T-cell (primary cell): ENCODE measurements at places on chromosomes 4 and X.
A peak's percentile ranks its signal among the peaks of the same experiment; 100 is the strongest.

- H3K27me3 ChIP-seq = no peaks in the 10 kb centered on the region
- H3K4me1 ChIP-seq = no peaks in the 10 kb centered on the region
- no peak for DNase-seq
- no peaks in the 10 kb centered on the region for H3K36me3 ChIP-seq
Measured at GRCh38 chrX:129705377-129705925, 33.3 kb upstream of the XPNPEP2 start.

GRCh38 chr4:119227690-119228089 lies 15.2 kb downstream of the USP53 start:
- no peaks in the 10 kb centered on the region for H3K36me3 ChIP-seq
- H3K4me1 ChIP-seq = no peaks in the 10 kb centered on the region
- no peaks in the 10 kb centered on the region for H3K27me3 ChIP-seq
- DNase-seq = no peak
- no peak overlapping the region for H3K27ac ChIP-seq

GRCh38 chr4:74659576-74660411 lies 134.5 kb downstream of the BTC start:
- DNase-seq = no peak
- no peak overlapping the region for H3K4me3 ChIP-seq
- H3K27me3 ChIP-seq = no peaks in the 10 kb centered on the region
- no peak overlapping the region for H3K27ac ChIP-seq

- H3K4me3 ChIP-seq = no peak overlapping the region
- H3K36me3 ChIP-seq = no peaks in the 10 kb centered on the region
- H3K27me3 ChIP-seq = no peaks in the 10 kb centered on the region
- no peak for DNase-seq
- no peaks in the 10 kb centered on the region for H3K4me1 ChIP-seq
- no peak overlapping the region for H3K27ac ChIP-seq
Measured at GRCh38 chr4:157886645-157887044, 286.2 kb downstream of the GASK1B start.

DNA sequence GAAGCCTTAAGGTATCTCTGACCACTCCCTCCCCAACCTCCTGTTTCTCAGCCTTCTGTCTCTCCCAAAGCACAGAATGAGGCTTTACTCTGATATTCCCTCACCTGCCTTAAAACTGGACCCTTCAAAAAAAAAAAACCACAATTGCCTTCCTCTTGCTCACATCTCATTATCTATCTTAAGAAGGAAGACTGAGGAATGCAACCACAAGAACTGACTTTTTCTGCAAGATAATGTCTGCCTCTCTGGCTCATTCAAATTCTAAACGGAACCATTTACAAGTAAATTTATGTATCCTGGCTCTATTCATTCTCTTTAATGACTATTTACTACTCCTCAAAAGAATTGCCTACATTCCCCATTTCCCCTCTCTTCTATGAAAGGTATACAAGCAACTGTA lies 545.5 kb upstream of the HTR2C start:
- no peak overlapping the region for H3K4me3 ChIP-seq
- no peaks in the 10 kb centered on the region for H3K36me3 ChIP-seq
- H3K27ac ChIP-seq = no peak overlapping the region
- no peak for DNase-seq

DNA sequence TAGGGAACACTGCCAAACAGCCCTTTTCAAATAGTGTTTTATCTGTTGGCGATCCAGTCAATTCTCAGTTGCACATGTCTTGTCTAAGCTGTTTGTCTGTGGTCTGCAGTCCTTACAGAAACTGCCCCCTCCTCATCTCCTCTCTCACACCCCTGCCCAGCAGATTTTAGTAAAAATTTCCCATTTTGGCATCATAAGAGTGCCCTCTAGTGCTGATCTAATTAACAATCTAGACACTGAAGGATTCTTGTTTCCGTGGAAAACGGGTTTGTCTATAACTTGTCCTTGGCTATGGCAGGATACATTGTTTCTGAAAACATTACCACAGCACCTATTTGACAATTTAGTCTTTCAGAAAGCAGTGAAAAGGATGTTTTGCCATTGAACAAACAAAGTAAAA lies 227.2 kb upstream of the MBNL3 start:
- DNase-seq = no peak
- H3K36me3 ChIP-seq = no peaks in the 10 kb centered on the region
- H3K27me3 ChIP-seq = no peaks in the 10 kb centered on the region
- no peak overlapping the region for H3K27ac ChIP-seq
- no peak overlapping the region for H3K4me3 ChIP-seq

DNA sequence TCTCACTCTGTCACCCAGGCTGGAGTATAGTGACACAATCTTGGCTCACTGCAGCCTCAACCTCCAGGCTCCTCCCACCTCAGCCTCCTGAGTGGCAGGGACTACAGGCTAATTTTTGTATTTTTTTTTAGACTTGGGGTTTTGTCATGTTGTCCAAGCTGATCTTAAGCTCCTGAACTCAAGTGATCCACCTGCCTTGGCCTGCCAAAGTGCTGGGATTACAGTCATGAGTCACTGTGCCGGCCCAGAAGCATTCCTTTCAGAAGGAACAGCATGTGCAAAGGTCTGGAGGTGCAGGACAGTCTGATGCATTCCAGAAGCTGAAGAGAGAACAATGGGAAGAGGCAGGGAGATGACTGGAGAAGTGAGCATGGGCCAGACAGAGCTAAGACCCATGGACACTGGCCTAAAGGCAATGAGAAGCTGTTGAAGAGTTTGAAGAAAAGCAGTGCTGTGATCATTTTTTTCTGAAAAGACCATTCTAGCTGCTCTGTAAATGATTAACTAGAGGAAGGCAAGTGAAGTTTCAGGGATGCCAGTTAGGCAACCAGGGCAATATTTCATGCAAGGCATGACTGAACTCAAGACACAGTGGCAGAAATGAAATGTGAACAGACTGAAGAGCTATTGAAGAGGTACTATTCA lies 43.2 kb downstream of the MANBA start:
- H3K36me3 ChIP-seq = no peaks in the 10 kb centered on the region
- no peaks in the 10 kb centered on the region for H3K4me1 ChIP-seq
- H3K4me3 ChIP-seq = no peak overlapping the region
- no peaks in the 10 kb centered on the region for H3K27me3 ChIP-seq
- no peak overlapping the region for H3K27ac ChIP-seq

- no peak for DNase-seq
- H3K4me1 ChIP-seq = no peaks in the 10 kb centered on the region
- no peak overlapping the region for H3K27ac ChIP-seq
- no peaks in the 10 kb centered on the region for H3K27me3 ChIP-seq
- H3K4me3 ChIP-seq = no peak overlapping the region
- H3K36me3 ChIP-seq = no peaks in the 10 kb centered on the region
Measured at GRCh38 chr4:124641715-124642381, 70.7 kb downstream of the ANKRD50 start.

DNA sequence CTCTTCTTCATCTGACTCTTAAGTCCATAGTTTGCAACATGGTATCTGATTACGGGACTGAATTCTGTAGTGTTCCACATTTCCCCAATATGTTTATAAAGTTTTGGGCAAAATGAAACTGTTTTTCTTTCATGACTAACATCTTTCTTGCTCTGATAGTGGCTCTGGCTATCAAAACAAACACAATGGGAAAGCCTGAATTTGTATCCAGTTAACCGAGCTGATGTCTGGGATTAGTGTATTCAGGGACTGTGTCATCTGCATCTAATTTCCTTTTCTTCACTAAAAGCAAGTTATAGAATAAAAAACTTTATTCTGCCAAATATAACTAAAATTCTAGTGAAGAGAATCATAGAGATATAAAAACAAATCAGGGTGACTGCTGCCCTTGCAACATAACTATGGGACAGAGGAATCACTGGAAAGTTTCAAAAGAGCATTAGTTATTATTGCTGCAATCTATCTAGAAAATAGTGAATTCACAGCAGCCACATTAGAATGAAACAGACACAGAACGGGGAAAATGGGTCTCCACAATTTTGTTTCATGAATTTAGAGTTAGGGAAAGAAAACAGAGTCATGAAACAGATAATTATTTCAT lies 61.3 kb downstream of the ANTXR2 start:
- H3K27me3 ChIP-seq = no peaks in the 10 kb centered on the region
- H3K4me3 ChIP-seq = no peak overlapping the region
- no peak for DNase-seq
- H3K36me3 ChIP-seq = no peaks in the 10 kb centered on the region

DNA sequence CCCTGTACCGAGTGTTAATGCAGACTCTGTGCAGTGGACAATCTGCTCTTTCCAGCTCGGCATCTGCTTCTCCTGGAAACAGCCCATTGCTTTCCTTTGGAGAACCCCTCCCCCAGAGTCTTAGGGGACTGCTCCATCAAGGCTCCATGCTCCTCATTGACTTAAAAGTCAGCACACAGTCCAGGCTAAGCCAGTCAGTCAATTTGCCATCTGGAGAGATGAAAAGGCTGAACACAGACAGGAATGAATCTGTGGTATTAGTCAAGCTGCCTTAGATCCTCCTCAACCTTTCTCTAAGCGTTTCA lies 20.3 kb downstream of the ATP8A1 start:
- H3K4me3 ChIP-seq = no peak overlapping the region
- no peak overlapping the region for H3K27ac ChIP-seq
- no peaks in the 10 kb centered on the region for H3K36me3 ChIP-seq
- DNase-seq = no peak
- peaks cover 32% of the 10 kb centered on the region for H3K4me1 ChIP-seq

- H3K36me3 ChIP-seq = no peaks in the 10 kb centered on the region
- H3K27me3 ChIP-seq = no peaks in the 10 kb centered on the region
- no peak overlapping the region for H3K4me3 ChIP-seq
- peak; percentile 15 for DNase-seq
Measured at GRCh38 chrX:20530406-20530921, 263.8 kb upstream of the RPS6KA3 start.

GRCh38 chr4:115515366-115515765 lies 401.9 kb upstream of the NDST4 start:
- H3K27me3 ChIP-seq = no peaks in the 10 kb centered on the region
- H3K36me3 ChIP-seq = no peaks in the 10 kb centered on the region
- H3K4me3 ChIP-seq = no peak overlapping the region
- no peak overlapping the region for H3K27ac ChIP-seq

DNA sequence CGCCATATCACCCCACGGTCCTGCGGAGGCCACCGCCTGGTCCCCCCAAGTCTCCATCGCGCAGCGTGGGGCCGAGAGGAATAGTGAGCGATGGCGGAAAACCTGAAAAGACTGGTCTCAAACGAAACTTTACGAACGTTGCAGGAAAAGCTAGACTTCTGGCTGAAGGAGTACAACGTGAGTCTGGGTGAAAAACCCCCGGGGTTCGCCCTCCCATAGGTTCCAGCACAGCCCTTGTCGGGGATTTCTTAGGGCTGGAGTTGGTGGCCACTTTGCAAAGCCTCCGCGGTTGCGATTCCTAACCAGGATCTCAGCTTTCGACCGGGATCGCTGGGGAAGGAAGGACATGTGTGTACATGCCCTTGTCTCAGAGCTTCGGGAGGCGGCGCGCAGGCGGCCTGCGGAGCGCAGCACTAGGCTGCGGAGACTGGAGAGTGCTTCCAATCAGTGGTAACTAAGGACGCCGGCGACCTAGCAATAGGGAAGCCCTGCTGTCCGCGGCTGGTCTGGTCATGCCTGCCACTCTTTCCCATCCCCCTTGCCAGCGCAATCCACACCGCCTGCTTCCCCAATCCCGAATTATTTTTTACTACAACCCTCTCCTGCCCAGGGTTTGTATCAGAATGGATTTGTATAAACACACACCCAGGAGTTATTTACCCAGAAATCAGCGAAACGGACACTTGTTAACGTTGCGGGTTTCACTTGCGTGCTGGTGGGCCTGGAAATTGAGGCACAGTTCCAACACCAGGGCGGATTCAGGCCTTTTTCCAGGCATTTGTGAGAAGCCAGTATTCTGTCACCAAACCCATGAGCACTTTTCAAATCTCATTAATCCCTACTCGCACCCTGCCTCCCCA lies 741 bp downstream of the SPATA18 start:
- H3K27me3 ChIP-seq = peaks cover 20% of the 10 kb centered on the region
- DNase-seq = no peak
- no peak overlapping the region for H3K27ac ChIP-seq
- H3K4me1 ChIP-seq = peaks cover 9% of the 10 kb centered on the region

- H3K27ac ChIP-seq = no peak overlapping the region
- H3K4me3 ChIP-seq = no peak overlapping the region
- no peaks in the 10 kb centered on the region for H3K4me1 ChIP-seq
- H3K27me3 ChIP-seq = no peaks in the 10 kb centered on the region
Measured at GRCh38 chr4:189809839-189810238, 130.8 kb upstream of the FRG1 start.

DNA sequence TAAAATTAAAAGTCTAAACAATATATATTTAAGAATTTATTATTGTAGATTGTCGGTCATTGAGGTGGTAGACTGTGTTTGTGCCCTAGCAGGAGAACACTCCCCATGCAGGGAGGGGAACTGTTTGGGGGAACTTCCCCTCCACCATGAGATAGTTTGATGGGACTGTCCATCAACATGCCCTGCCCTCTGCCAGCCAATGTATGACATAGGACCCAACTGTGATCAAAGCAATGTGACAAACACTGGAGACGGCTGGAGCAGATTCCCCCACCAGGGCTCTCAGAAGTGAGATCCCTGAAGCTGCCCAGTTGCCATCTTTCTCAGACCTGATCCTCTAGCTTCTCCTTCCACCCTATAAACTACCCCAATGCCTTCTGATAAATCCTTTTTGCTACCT lies 44.9 kb downstream of the SH3KBP1 start:
- no peak overlapping the region for H3K4me3 ChIP-seq
- no peaks in the 10 kb centered on the region for H3K27me3 ChIP-seq
- H3K27ac ChIP-seq = no peak overlapping the region
- H3K36me3 ChIP-seq = no peaks in the 10 kb centered on the region
- H3K4me1 ChIP-seq = peaks cover 53% of the 10 kb centered on the region
- DNase-seq = no peak

DNA sequence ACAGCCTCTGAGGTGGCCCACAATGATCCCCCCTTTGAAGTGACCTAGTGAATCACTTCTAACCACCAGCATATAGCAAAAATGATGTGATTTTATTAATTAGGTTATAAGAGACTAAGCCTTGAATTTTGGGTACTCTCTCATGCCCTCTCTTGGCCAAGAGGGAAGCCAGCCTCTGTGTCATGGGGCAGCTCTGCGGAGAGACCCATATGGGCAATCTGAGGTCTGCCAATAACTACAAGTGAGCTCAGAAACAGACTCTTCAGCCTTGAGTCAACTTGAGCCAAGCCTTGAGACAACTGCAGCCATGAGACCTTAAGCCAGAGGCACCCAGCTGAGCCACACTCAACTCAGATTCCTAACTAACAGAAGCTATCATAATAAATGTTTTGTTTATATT lies 45.7 kb downstream of the MANBA start:
- H3K27me3 ChIP-seq = no peaks in the 10 kb centered on the region
- H3K4me1 ChIP-seq = no peaks in the 10 kb centered on the region
- H3K27ac ChIP-seq = no peak overlapping the region
- no peak for DNase-seq

- no peaks in the 10 kb centered on the region for H3K27me3 ChIP-seq
- no peaks in the 10 kb centered on the region for H3K4me1 ChIP-seq
- no peak overlapping the region for H3K27ac ChIP-seq
- no peak for DNase-seq
- H3K36me3 ChIP-seq = no peaks in the 10 kb centered on the region
Measured at GRCh38 chr4:47711183-47711582, 126.7 kb downstream of the CORIN start.

DNA sequence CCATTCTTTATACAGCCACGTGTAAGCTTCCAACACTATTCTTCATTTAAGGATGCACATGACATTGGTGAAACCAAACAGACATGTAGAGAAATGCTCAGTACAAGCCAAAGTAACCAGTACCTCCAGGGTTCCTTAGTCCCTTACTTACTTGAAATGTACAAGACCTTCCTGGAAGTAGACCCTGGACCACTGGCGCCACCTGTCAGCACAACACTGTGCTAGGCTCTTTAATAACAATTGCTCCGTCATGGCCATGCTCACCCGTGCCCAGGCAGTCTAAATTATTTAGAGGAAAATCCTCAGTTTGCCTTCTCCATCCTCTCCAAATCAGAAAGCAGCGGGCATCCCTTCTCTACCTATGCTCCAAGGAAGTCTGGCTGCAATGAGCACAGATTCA lies 52.7 kb downstream of the ADGRA3 start:
- H3K36me3 ChIP-seq = no peaks in the 10 kb centered on the region
- no peaks in the 10 kb centered on the region for H3K4me1 ChIP-seq
- no peak overlapping the region for H3K27ac ChIP-seq
